Left cardiac atrium (tissue), 4 donors: ENCODE measurements at places on chromosomes 16 and 17. TPM values are rescaled to one million over a fixed set of nuclear protein-coding genes. Genes with fewer than 3 reads are reported as not detected.

GRCh38 chr17:2482218-2482617 is 29.5 kb downstream of the METTL16 start:
- DNase-seq: no peak

DNA sequence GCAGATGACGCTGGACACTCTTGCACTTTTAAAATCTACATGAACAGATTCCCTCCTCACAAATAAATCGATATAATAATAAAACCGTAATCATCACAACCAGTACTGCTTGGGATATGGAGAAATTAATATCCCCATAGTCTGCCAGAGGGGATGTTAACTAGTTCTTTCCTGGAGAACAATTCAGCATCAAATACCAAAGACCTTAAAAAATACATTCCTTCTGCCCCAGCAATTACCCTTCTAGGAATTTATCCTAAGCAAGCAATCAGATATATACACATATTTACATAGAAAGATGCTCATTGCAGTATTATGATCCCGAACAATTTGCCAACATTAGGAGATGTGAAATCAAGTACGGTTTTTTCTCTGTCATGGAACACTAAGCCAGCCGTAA is 21.8 kb downstream of the SMYD4 start:
- no peak for DNase-seq

DNA sequence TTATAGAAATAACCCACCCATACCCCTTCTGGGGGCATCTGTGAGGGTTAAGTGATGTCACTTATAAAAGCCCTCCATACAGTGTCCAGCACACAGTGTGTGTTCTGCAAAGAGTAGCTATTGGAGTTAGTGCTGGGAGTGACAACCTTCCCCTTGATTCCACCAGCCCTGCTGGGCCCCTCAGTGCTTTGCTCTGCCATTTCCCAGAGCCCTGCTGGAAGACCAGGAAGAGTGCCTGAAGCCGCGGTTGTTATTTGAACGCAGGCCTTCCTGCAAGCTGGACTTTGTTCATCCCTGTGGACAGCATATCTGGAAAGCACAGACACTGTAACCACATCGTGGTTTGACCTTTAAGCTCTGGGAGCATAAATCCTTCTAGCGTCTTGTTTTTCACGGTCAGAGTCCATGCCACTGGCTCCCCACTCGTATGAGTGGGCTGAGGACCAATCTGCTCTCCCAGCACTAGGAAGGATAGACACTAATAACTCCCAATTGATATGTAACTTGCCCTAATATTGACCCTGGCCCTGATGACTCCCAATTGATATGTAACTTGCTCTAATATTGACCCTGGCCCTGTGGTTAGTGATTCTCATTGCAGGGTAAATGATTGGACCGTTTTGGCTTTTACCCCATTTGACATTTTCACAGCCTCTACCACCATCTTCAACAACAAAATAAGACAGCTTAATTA is 297.1 kb upstream of the MAF start:
- no peak for DNase-seq

DNA sequence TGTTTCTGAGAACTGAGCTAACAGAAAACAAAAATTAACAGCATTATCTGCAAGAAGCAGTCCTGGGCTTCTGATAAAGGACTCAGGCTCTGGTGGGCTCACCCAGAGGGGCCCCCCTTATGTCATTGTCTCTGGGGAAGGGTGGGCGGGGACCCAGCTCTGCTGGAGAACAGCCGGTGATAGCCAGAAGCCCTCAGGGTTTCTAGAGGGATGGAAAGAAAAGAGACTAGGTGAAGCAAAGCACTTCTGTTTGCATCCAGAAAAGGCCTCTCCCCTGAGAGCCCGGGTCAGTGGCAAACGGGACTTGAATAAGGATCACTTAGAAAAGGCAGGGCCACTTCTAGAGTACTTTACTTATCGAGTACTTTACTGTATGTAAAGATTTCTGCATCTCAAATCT is 7.0 kb upstream of the CDC42EP4 start:
- DNase-seq: no peak

DNA sequence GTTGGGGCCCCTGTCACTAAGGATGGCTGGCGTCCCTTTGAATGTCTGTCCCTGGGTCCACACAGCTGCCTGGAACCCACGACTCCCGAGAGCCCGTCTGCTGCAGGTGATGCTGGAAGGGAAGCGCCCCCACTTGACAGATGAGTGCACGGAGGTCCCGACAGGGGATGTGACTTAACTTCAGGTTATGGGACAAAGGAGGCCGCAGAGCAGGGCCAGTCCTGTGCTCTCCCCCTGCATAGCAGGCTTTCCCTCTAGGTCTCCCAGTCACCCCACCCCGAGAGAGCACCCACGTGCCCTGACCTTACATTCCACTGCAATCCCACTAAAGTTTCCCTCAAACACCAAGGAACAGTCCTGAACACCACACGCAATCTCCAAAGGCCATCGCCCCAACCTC is 6.0 kb upstream of the RCVRN start:
- no peak for DNase-seq

DNA sequence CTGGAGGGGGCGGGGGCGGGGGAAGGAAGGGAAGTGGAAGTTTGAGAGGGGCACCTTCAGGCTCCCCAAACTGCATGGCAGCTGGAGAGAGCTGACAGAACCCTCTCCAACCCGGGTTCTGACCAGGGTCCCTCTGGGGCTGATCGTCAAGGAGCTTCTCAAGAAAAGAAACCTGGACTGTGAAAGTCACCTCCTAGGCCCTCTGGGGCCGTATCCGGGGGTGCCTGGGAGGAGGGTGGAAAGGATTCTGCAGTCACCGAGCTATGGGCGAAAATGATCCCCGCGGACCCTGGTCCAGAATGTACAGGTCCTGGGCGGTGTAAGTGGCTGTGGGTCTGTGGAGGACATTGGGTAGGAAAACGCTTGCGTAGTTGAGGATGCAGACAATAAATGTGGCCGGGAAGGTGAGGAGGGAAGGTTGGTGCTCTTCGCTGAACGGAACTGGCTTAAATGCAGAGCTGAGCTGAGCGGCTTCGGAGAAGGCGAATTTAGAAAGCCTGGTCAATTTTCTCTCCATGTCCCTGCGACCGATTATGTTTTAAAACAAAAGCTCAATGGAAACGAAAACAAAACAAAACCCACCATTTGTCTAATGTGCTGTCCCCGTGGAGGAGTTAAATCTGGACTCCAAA is 3.6 kb upstream of the LHX1 start:
- DNase-seq: no peak

DNA sequence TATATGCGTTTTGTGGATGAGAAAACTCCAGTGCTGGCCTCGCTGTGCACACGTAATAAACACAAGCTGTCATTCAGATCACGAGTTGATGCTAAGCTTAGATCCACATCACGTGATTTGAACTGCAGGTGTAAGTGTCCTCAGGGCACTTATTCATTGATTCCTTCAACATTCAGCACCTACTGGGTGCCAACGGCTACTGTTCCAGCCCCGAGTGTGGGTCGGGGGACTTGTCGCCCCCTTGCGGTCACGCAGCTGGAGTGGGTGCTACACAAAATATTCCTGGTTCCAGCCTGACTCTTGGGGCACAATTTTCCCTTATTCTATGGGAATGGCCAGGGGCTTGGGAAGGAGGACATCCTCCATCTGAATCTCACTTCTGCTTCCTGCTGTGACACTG is 29.9 kb upstream of the GINS2 start:
- DNase-seq: no peak

GRCh38 chr17:51941272-51941671 is 217.2 kb downstream of the CA10 start:
- DNase-seq: no peak

GRCh38 chr17:77435272-77436057 is 294.7 kb downstream of the SEC14L1 start:
- DNase-seq: no peak

Gene CCL16
- total RNA-seq: 0.27 TPM

Gene STAC2
- total RNA-seq: 1.4 TPM

Gene IL34
- total RNA-seq: 1.4 TPM

Gene SPATA32
- total RNA-seq: not detected

Gene CCL2
- 268 TPM for total RNA-seq

Gene SPNS2
- 23.4 TPM for total RNA-seq

Gene RNF222
- not detected for total RNA-seq
